ENCODE measurements at places on chromosomes 4 and X.

- DNase-seq = no peak
Measured at GRCh38 chr4:39169426-39169825, 12.9 kb upstream of the WDR19 start.

DNA sequence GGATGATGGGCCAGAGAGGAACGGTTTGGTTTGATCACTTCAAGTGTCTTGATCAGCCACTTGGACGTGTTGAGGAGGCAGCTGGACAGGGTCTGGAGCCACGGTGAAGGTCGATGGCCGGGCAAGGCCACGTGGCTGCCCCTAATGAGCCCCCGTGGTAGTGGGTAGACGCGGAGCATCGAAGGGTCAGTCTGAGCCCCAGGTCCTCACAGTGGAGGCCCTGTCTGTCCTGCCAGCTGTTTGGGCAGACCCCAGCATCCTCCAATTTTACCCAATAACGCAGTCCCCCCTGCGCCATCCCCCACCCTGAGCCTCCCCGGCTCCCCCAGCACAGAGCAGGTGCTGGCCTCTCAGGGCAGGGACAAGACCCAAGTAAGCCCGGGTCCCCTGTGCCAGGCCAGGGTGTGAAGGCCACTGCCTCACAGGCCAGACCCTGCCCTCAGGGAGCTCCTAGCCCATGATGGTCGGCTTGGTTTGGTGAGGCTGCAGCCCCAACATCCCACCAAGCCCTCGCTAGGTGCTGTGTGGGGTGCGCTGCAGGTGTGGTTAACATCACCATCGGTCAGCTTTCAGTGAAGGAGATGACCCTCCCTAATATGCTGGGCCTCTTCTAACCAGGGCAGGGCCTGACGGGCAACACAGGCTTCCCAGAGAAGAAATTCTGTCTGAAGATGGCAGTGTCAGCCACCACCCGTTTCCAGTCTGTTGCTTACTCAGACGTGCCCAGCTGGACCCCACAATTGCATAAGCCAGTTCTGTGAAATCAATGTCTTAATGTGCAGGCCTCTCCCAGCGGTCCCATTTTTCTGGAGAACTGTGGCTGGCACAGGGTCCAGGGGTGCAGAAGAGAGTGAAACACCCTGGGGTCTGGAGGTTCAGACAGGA, 40.5 kb upstream of the NKX1-1 start:
- DNase-seq = no peak

GRCh38 chrX:149682031-149682430, 29.8 kb upstream of the MAGEA11 start:
- no peak for DNase-seq

DNA sequence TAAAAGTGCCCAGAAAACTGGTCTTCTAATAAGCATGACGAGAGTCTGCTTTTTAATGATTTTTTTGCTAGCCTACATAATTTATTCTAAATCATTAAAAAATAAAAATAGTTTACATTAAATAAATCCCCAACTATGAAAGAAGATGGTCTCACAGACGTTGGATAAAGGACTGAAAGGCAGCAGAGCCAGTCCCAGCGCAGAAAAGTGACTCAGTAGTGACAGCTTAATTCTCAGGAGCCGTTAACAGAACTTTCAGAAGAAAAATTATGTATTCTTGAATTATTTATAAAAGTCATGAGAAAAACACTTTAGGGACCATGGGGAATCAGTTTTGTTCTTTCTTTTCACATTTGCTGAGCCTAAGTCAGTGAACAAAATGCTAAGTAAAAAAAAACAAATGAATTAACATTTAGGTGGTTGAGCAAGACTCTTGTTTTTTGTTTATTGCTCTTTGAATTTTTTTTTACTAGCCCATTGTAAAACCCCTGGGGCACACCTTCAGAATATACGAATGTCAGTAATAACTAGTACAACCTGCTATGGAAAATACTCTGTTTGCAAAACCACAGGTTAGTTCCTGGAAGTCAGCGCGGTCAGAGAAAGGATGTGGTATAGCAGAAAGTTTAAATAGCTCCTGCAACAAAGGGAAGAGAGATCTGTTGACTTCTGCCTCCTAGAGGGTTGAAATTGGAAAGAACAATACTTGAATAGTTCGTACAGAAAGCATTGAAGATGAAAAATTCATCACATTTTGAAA, 50.4 kb upstream of the CCDC160 start:
- no peak for DNase-seq

DNA sequence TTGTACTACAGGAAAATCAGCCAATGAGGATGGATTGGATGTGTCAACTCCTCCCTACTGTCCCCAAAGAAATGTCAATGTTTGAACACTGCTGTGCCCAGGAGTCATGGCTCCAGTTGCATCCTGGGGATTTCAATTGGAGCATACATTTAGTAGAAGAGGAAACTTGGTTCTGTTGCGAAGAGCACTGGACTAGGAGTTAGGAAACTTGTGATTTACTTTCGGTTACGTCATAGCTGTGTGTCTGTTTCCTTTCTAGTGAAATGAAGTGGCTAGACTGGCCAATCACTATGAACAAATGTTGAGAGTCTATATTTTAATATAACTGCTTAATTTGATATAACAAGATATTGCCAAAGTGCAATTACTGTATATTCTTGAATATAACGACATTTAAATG, 35.2 kb downstream of the ARL9 start:
- DNase-seq = no peak

GRCh38 chr4:142866685-142867084, 20.6 kb upstream of the INPP4B start:
- no peak for DNase-seq

- no peak for DNase-seq
Measured at GRCh38 chrX:17082831-17083230, 136.4 kb downstream of the REPS2 start.
